Endodermal cell (in vitro differentiated cells): ENCODE measurements at places on chromosomes 16 and 17. TPM values are rescaled to one million over a fixed set of nuclear protein-coding genes. Genes with fewer than 3 reads are reported as not detected.

Gene RASL10B
- 26.1 and 28.6 TPM in 2 replicates for total RNA-seq

Gene BCAR1
- 27.5 to 56.2 TPM (median 54.3 TPM) in 3 replicates for total RNA-seq

Gene CFAP119
- 10.4 and 12.6 TPM in 2 replicates for total RNA-seq

Gene ZFP3
- total RNA-seq: 1.0 and 1.3 TPM in 2 replicates

Gene PRSS36
- 0.22 and 0.79 TPM in 2 replicates for total RNA-seq

Gene TMEM238L
- not detected in 3 replicates for total RNA-seq

DNA sequence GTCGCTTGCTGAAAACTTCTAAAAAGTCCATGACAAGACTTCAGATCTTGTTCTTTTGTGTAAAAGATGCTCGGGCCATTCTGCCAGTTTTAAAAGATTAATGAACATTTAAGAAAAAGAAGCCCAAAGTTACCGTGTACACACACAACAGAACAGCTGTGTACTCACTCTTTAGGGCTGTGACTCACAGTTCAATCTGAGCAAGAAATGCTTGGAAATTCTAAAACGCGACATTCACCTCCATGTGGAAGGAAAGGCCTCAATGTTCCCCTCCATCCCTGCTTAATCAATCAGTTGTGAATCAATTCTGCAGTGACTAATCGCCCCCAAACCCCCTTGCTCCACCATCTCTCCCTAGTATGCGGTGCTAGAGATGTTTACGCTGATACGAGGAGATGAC lies 609.9 kb upstream of the SALL1 start:
- no peak for DNase-seq

- DNase-seq: no peak
Observed at GRCh38 chr17:20218272-20218671, 209.1 kb downstream of the SPECC1 start.

GRCh38 chr16:57304169-57305061 lies 19.9 kb upstream of the PLLP start:
- no peak for DNase-seq

GRCh38 chr17:41579484-41580243 lies 7.0 kb downstream of the KRT14 start:
- DNase-seq: peak; percentile 100

GRCh38 chr16:27313422-27314160 lies at the start of gene IL4R:
IL4R (plus strand) TSS chr16:27313974; CDS start chr16:27340204, 26,230 bp downstream.
- peak; percentile 83 for DNase-seq

DNA sequence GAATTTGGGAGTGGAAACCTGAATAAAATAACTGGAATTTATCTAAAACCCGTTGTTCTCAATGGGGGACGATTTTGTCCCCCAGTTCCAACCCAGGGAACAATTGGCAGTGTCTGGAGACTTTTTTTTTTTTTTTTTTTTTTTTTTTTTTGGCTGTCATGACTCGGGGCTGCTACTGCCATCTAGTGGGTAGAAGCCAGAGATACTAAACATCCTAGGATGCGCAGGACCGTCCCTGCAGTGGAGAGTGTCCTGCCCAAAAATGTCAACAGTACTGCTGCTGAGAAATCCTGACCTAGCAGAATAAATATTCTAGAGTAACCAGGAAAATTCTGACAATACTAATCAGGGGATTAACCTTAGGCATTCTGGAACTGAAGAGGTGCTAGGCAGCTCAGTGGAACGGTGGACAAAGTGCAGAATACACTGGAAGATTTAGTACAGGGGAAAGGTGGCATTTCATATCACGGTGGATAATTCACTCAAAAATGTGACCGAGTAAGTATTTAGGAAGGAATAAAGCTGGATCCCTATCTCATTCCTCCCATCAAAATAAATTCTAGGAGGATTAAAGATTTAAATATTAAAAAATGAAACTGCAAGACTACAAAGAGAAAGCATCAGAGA lies 107.6 kb downstream of the SPECC1 start:
- peak; percentile 86 for DNase-seq

GRCh38 chr17:63480192-63480784 lies 3.4 kb downstream of the ACE start:
- DNase-seq: peak; percentile 41

DNA sequence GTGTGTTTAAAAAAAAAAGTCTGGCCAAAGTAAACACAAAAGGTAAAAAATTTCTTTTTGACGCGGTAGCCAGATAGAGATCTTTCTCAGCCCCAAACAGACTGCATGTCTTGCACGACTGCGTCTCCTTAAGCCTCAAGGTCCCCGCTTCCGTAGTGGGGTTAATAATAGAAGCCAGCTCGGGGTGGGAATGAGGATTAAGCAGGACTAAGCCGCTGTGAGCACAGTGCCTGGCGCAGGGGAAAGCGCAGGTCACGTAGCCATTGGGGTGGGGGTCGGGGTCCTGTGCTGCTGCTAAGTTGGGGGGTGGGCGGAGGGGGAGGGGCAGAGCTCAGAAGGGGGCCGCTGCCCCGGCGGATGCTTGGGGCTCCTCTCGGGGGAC lies 521 bp downstream of the GGA2 start:
- DNase-seq: peak; percentile 66

- peak; percentile 97 for DNase-seq
Observed at GRCh38 chr17:73589363-73589980, 54.8 kb downstream of the SDK2 start.

DNA sequence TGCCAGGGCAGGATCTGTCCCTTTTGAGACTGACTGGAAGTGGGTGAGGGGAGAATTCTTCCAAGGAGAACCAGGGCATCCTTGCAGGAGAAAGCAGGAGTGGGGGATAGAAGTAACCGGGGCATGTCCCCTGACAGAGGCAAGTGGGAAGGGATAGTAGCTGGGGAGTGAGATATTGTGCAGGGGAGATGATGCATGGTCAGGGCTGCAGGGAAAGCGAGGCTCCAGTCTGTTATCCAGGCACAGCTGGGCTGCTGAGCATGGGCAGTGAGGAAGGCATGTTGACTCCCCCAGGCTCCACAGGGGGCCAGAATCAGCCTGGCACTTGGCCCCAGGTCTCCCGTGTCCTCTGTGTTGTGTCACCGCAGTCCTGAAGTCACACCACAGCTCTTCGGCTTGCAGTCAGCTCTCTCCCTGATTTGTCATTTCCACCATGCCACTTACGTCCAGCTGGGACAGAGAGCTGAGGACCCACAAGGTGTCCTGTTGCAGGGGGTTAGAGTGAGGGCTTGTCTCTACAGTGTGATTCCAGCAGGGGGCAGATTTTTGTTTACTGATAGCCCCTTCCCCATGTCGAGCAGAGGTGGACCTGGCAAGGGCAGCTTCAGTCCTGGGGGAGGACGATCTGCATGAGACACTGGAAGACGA lies 40.9 kb downstream of the B9D1 start:
- DNase-seq: peak; percentile 85

GRCh38 chr17:58506354-58507080 lies 7.9 kb downstream of the MTMR4 start:
- no peak for DNase-seq

DNA sequence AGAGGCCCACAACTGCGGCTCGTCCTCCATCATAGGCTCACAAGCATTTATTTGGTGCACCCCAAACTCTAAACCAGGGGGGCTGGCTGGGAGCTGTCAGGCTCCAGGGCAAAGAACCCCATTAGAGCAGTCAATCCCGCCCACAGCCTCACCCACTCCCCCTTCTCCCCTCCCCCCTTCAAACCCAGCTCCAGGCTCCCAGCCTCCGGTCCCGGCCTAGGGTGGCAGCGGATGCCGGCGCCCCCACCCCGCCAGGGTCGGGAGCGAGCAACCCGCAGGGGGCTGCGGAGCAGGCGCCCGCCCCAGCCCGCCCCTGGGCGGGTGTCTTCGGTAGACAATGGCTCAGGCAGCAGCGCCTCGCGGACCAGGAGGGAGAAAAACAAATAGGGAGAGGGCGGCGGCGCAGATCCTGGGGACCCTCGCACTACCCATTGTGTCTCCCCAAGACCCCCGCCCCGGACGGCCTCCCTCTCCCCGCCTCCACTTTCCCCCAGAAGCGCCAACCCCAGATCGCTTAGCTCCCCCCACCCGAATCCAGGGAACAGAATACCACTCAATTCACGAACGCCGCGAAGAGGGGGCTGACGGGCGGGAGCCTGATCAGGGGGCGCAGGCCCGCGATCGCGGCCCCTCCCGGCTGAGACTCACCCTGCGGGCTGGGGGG lies 572 bp downstream of the FAM171A2 start:
- peak; percentile 82 for DNase-seq

DNA sequence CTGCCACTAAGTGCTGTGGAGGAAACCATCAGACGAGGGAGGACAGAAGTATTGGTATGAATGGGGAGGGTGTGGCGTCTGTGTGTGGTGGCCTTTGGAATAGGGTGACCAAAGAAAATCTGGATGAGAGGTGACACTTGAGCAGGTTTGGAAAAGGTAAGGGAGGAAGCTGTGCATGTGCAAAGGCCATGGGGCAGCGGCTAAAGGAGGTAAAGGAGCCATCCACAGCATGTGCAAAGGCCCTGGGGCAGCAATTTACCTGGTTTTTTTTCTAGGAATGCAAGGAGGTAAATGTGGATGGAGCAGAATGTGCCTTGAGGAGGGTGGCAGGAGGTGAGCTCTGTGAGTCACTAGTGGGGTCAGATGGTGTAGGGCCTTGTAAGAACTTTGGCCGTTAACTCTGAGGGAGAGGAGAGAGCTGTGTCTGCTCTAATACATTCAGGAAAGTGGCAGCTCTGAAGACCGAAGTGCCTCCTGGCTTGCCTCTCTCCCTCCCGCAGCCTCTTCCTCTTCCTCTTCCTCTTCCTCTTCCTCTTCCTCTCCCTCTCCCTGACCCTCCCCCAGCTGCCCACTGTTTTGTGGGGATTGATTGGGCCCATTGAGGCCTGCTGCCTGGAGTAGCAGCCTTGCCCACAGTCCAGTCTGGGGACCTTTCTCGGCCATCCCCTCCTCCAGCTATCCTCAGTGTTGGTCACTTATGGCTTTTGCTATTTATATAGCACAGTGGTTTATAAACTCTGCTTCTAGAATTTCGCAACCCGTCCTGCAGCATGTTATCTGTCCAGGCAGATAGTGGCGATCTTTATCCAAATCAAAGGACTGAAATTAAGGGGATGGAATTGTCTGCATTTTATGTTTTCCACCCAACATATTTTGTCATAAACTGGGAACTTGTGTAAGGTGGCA lies 38.7 kb downstream of the CMIP start:
- no peak for DNase-seq

GRCh38 chr17:3965118-3965800 lies 1.0 kb upstream of the ATP2A3 start:
- DNase-seq: peak; percentile 95
